ENCODE measurements at places on chromosomes 7 and 10. TPM values are rescaled to one million over a fixed set of nuclear protein-coding genes. Genes with fewer than 3 reads are reported as not detected.

The SPACDR gene
- total RNA-seq: not detected

The DYNC1I1 gene
- total RNA-seq: 0.81 TPM

The AMZ1 gene
- 6.7 TPM for total RNA-seq

The CPA5 gene
- total RNA-seq: not detected

The UNCX gene
- total RNA-seq: 0.12 TPM

The SPDYE6 gene
- not detected for total RNA-seq

The IFIT2 gene
- 11.9 TPM for total RNA-seq

The ANKRD16 gene
- 7.3 TPM for total RNA-seq

The ENKUR gene
- not detected for total RNA-seq

The MLXIPL gene
- total RNA-seq: not detected

The LIPF gene
- total RNA-seq: not detected

The C10orf67 gene
- total RNA-seq: 0.16 TPM

The GIMAP8 gene
- total RNA-seq: not detected

The NKX1-2 gene
- total RNA-seq: not detected

The SLC39A12 gene
- total RNA-seq: not detected

The LRRC4 gene
- 0.12 TPM for total RNA-seq

The OR2A42 gene
- under 0.01 TPM for total RNA-seq

The NACAD gene
- 3.5 TPM for total RNA-seq

The CDK5 gene
- 12.4 TPM for total RNA-seq

The FGL2 gene
- total RNA-seq: 0.16 TPM

The GIMAP5 gene
- under 0.01 TPM for total RNA-seq

The IDI2 gene
- total RNA-seq: not detected

The IGFBP3 gene
- total RNA-seq: 38.9 TPM

The PPP1R17 gene
- not detected for total RNA-seq

The EVX1 gene
- not detected for total RNA-seq

The AS3MT gene
- total RNA-seq: 9.9 TPM

The LIPM gene
- total RNA-seq: not detected

The LRMDA gene
- 1.5 TPM for total RNA-seq

The CCZ1 gene
- total RNA-seq: 46.9 TPM

The VPS50 gene
- 36.0 TPM for total RNA-seq

The TRIP6 gene
- total RNA-seq: 139 TPM

The STAMBPL1 gene
- total RNA-seq: 30.5 TPM

The PTPRN2 gene
- 0.32 TPM for total RNA-seq

The KLF14 gene
- total RNA-seq: 0.12 TPM

Data from hair follicle dermal papilla cell (primary cell).